ENCODE measurements at places on chromosomes 13 and 19. TPM values are rescaled to one million over a fixed set of nuclear protein-coding genes. Genes with fewer than 3 reads are reported as not detected.

DNA sequence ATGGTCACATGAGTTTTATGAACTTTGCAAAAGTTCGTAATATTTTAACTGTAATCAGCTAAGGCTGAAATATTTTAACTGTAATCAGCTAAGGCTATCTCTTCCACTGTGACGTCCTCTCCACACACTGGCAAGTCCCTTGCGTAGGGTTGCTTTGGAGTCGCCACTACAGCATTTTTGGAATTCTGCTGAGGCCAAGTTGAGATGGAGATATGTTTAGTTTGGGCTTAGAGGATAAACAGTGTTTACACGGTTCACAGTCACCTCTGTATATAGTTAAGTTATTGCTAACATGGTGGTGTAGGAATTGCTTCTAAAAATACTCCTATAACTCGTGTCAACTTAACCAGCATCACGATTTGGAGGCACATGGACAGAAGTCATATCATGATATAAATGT is 143.6 kb upstream of the SERP2 start:
- no peak for DNase-seq

DNA sequence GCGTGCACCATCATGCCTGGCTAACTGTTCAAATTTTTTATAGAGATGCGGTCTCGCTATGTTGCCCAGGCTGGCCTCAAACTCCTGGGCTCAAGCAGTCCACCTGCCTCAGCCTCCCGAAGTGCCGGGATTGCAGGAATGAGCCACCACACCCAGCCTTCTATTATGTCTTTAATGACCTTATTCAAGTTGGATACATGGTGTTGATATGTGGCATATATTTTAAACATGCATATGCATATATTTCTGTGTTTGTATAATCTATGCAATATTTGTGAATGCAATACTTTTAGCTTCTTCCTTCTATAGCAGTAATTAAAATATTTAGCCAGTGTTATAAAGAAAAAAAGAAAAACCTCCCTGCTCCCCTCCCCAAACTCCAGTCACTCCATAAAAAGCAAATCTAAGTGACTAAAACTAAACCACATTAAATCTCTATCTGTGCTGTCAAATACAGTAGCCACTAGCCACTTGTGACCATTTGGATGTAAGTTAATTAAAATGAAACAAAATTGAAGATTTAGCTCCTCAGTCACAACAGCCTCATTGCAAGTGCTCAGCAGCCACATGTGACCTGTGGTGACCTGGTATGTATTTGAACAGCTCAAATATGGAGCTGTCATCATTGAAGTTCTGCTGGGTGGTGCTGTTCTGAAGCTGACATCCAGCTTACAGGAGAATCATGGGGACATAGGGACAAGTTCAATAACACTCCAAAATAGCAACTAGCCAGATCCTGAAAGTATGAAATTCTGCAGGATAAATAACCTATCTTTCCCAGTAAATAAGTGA is 27.4 kb downstream of the FCGBP start:
- no peak for DNase-seq

GRCh38 chr19:29187676-29188075 is 25.3 kb downstream of the UQCRFS1 start:
- no peak for DNase-seq

CGB3 gene
- total RNA-seq, result not detected

PGLYRP1 gene
- total RNA-seq, result not detected
